Activated CD4-positive, alpha-beta T cell treated with anti-CD3 and anti-CD28 coated beads, Interleukin-2, amount 10 ng/mL, durations not matched to agents 7 days and 5 days (primary cell): ENCODE measurements at places on chromosomes 2 and 18.
A peak's percentile ranks its signal among the peaks of the same experiment; 100 is the strongest.

DNA sequence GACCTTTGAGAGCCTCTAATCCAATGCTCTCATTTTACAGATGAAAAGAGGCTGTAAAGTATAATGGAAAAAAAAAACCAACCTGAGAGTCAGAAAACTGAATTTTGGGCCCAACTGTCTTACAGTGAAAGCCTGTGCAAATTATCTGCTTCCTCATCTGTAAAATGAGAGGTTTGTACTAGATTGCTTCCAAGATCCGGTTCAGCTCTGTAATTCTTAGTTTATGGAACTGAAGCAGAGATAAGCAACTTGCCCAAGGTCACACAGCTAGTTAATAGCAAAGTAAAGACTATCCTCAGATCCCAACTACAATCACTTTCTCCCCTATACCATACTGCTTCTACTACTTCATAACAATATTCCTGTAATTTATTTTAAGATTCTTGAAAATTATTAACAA, 6.3 kb downstream of the TLK1 start:
- DNase-seq, result no peak

GRCh38 chr2:8511868-8512612, 169.8 kb upstream of the ID2 start:
- DNase-seq, result no peak

- no peak for DNase-seq
Observed at GRCh38 chr2:1727796-1728474, 16.4 kb downstream of the PXDN start.

DNA sequence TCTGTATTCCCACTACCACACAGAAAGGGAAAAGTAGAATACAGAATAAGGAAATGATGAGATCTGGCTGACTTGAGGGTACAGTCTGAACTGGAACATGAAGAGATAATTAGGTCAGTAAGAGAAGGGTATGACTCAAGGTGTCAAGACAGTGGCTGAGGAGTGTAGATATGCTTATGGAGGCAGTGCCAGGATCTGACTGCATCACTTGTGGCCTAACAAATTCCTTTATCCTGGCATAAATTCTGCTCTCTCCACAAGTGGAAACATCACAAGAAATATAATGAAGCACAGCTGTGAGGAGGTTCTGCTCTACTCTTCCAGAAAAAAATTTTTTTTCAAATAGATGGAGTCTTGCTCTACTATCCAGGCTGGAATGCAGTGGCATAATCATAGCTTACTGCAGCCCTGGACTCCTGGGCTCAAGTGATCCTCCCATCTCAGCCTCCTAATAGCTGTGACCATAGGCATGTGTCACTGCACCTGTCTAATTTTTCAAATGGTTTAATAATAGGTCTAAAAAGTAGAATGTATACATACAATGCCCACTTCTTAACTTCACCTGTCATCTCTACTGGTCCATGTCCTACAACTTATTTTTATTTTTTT, 85.3 kb downstream of the C2orf74 start:
- DNase-seq, result no peak

DNA sequence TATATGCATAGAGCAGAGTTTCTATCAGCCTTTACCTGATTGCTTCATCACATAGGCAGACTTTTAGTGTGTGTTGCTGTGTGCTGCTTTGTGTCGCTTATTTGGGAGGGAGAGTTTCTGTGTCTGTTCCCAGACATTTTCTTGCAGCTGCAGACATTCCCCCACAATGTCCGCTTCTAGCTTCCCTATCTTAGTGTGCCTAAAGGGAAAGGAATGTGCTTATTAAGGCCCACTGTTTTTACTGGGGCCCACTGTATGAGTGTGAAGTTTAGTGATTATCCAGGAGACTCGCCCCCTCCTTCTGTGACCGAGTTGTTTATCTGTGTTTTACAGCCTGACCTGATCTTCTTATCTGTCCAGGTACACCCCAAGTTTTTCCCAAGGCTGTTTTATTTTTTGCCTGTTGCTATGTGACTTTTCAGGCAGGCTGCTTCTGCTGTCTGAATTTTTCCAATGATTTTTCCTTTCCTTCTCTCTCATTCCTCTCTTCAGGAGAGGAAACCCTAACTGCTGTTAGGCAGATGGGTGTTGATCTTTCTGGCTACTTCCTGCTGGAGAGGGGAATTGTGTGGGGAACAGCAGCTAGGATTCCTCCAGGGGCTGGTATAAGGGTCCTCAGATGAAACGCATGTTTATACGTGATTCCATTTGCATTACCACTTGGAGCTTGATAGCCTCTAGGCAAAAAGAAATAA, 47.6 kb downstream of the STK17B start:
- DNase-seq, result no peak

GRCh38 chr2:18268400-18268799, 292.1 kb downstream of the RDH14 start:
- DNase-seq, result no peak

GRCh38 chr18:50853863-50854271, 25.1 kb upstream of the ME2 start:
- no peak for DNase-seq

DNA sequence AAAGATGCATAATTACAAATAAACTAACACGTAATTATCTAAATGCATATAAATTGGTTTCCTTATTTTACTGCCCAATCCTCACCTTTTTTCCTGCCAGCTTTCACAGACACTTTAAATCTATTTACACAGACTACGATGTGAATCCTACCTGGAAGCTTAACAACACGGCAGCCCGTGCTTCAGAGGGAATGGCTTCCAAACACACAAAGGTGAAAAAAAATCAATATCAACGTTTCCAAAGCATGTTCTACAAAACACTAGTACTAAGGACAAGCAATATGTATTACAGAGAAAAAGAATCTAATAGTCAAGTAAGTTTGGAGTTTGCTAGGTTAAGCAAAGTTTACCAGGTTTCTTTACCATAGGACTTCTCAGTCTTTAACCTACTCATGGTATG, 4.4 kb downstream of the MAP4K3 start:
- no peak for DNase-seq

GRCh38 chr2:219733746-219734145, 106.3 kb downstream of the SLC4A3 start:
- DNase-seq, result no peak

- no peak for DNase-seq
Observed at GRCh38 chr2:71513096-71513495, 59.7 kb downstream of the DYSF start.

DNA sequence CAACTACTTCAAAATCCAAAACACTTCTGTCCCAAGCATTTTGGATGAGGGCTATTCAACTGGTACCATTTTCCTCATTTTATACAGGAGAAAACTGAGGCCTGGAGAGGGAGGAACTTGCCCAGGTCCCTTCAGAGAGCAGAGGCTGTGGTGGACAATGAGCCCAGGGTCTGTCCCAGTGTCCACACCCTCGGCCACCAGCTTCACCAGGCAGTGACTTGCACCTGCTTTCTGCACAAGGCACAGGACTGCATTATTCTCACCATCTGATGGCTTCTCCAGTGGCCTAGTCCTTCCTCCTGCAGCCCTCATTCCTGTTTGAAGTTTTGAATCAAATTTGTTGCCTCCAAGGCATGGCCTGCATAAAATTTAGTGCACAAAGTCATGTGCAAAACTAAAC, 53.3 kb downstream of the RNF144A start:
- DNase-seq, result no peak

- DNase-seq, result no peak
Observed at GRCh38 chr2:197207106-197207505, 103.5 kb downstream of the ANKRD44 start.

- DNase-seq, result no peak
Observed at GRCh38 chr2:204265681-204266181, 279.5 kb upstream of the PARD3B start.

- no peak for DNase-seq
Observed at GRCh38 chr18:34397286-34397896, 172.7 kb upstream of the NOL4 start.

- no peak for DNase-seq
Observed at GRCh38 chr2:8819194-8819593, 18.2 kb downstream of the KIDINS220 start.

- no peak for DNase-seq
Observed at GRCh38 chr2:210086292-210086691, 83.9 kb downstream of the RPE start.

DNA sequence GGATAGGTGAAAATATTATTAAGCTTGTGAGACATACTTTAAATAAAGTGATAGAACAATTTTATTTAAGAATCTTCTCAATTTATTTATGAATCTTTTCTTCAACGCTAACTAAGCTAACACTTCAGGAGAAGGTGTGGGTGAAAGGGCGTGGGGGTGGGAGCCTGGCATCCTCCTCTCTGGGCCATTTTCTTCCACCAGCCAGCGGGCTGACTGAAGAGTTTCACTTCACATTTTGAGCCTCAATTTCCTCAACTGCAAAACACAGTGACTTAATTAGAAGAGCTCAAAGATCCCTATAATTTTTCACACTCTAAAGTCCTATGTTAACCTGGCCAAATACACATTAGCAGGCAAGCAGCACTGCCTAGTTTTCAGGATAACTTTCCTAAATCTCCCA, 94.8 kb downstream of the FTCDNL1 start:
- no peak for DNase-seq

DNA sequence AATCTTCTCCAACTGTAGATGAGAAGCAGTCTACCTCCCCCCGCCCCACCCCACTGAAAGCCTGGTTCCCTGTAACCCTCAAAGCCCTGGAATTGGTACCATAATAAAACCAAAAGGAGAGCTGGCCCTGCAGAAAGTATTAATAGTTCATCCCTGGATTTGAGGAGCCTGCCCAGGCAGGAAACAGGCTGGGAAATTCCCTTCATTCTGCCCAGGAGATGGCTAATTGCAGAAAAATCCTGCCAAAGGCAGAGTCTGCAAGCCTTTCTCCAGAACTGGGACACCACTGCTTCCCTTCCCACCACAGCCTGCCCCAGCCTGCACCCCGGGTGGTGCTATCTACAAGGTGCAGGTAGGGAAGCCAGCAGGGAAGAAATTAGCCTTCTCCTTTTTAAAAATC, 16.3 kb downstream of the GKN2 start:
- no peak for DNase-seq

DNA sequence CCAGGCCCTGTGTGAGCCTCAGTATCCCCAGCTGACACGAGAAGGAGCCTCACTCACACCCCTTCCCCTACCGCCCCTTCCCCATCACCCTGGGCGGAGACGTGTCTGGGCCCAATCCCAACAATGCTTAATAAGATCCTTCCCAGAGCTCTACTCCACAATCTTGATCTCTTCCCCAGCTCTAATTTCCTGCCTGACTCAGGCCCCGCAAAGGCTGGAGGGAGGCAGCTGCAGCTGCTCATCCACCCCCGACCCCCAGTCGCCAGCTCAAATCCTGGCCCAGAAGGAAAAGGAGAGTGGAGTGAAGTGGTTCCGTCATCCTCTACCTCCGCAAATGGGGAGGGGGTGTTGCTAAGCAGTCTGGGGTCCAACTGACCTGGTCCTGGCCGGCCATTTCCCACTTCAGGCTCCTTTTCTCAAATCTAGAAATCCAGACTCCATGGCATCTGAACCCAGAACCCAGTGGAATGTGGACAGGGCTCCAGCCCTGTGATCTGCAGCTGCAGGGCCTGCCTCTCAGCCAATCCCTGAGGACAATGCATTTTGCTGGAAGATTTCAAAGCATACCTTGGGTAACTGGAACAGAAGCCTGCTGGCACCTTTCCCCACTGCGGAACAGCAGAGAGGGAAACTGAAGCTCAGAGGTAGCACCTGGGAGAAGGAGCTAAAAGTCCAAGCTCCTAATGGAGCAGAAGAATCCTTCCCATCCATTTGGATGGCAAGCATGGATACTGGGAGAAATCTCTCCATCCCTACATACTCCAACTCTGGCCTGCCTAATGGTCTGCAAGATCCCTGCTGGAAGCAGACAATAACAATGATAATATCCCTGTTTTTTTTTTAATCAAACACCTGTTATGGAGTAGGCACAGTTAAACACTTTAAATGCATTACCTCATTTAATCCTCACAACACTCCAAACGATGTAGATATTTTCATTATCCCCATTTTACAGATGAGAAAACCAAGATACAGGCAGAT, 5.6 kb upstream of the TNS1 start:
- DNase-seq, result no peak

GRCh38 chr18:50194631-50195532, at the start of gene MYO5B:
Gene MYO5B, minus strand, starts transcription at chr18:50195147. Its CDS starts 354 bp downstream, at chr18:50194793.
- peak; percentile 39 for DNase-seq
